Urothelium cell line (cell line): ENCODE measurements at places on chromosomes 11 and 22.
A peak's percentile ranks its signal among the peaks of the same experiment; 100 is the strongest.

- DNase-seq, result no peak
Observed at GRCh38 chr22:27840436-27840835, 38.9 kb upstream of the MN1 start.

GRCh38 chr11:7252683-7253213 lies 1.0 kb downstream of the SYT9 start:
- DNase-seq, result no peak

DNA sequence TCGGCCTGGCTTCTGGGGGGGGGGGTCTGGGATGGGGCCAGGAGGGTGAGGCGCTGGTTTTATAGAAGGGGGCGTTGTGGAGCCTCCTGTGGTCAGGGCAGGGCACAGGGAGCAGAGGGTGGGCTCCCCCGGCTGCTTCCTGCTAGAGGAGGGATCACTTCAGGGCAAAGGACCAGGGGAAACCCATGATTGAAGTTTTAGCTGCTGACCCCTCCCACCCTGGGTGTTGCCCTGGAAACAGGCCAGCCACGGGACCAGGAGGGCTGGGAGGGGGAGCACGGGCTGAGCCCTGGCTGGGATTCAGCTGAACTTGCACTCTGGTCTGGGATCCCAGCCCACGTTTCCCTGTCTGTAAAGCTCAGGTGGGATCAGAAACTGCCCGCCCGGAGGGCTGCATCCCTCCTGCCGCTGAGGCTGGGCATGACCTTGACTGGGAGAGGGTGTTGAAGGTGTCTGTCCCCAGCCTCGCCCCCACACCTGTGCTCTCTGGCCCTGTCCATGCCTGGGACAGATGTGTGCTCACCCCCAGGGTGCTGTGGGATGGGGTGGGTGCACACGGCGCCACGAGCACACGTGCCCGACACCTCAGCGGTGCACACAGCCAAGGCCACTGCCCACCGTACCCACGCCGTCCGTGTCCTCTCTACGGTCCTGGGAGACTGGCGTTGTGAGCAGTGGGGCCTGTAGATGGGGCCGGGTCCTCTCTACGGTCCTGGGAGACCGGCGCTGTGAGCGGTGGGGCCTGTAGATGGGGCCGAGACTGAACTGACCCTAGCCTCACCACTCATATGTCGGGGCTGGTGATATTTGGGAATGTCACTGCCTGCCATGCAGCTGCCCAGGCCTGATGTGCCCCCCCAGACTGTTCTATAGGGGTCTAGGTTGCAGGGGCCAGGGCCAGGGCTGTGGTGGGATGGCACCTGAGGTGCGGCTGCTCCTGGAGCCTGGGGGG lies 2.3 kb downstream of the TSPAN4 start:
- peak; percentile 78 for DNase-seq

DNA sequence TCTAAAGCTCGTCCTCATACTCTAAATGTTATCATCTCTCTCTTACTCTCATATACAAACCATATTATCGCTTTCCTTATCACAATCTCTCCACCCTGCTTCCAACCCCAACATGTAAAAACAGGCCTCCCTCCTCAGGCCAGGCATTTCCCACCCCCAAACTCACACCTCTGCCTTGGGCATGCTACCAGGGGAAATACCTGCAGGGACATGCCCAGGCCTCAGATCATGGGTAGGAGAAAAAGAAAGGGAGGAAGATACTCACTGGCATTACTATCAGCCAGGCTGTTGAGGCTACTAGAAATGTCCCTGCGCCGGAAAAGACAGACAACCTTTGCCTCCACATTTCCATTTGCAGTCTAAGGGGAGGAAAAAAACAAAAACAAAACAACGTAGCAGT lies 1.8 kb downstream of the MTA2 start:
- no peak for DNase-seq

GRCh38 chr11:129694538-129694937 lies 121.1 kb upstream of the TMEM45B start:
- no peak for DNase-seq
